ENCODE measurements at places on chromosomes 7 and 10. TPM values are rescaled to one million over a fixed set of nuclear protein-coding genes. Genes with fewer than 3 reads are reported as not detected.

GRCh38 chr10:5888351-5888750 lies 1.3 kb downstream of the ANKRD16 start:
- H3K36me3 ChIP-seq, result peaks cover 18% of the 10 kb centered on the region
- H3K27me3 ChIP-seq, result no peaks in the 10 kb centered on the region
- no peak for DNase-seq
- no peak overlapping the region for H3K27ac ChIP-seq
- peaks cover 5% of the 10 kb centered on the region for H3K4me1 ChIP-seq

- H3K36me3 ChIP-seq, result no peaks in the 10 kb centered on the region
- no peak overlapping the region for H3K27ac ChIP-seq
These were observed 172.7 kb downstream of the PTEN start for GRCh38 chr10:88036126-88036525.

DNA sequence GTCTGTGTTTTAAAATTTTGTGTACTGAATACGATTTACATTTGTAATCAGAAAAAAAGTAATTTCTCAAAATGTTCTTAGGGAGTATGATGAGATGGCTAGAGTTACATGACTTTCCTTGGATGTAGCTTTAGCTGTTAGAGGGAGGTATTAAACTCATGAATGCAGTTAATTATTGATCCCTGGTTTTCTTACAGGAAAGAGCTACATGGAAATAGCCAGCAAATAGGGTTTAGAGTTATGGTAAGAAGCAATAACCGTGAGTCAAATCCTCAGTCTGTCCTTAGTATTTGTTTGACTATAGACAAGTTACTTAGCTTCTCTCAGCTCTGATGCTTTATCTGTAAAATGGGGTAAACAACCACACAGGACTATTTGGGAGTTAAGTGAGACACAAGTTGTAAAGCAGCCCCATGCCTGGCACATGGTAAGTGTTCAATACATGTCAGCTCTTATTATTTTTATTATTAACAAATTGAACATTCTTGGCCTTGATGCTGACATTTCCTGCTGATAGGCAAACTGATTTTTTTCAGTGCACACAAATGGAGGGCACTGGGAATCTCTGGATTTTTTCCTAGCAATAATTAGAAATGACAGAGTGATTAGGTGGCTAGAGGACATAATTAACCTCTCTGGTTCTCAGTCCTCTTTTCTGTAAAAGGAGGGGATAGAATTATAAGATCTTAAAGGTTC lies 204.5 kb upstream of the PHYHIPL start:
- H3K27me3 ChIP-seq, result no peaks in the 10 kb centered on the region
- peaks cover 10% of the 10 kb centered on the region for H3K4me1 ChIP-seq
- no peak for DNase-seq
- no peaks in the 10 kb centered on the region for H3K36me3 ChIP-seq
- H3K27ac ChIP-seq, result no peak overlapping the region
- no peak overlapping the region for H3K4me3 ChIP-seq

DNA sequence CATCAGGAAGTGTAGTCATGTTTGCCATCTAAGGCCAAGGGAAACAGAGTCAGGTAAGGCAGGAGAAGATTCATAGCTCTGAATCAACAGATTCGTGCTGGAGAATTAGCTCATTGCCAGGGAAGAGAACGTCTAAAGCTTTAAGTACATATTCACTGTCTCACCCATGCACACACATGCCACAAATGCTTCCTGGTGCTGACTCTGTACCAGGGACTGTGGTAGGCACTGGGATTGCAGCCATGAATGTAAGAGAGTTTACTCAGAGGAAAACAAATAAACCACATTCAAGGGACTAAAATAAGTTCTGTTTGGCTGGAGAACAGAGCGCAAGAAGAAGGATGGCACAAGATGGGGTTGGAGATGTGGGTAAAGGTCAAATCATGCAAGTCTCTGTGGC lies 89.8 kb upstream of the HPS1 start:
- H3K27me3 ChIP-seq, result no peaks in the 10 kb centered on the region
- no peak for DNase-seq
- H3K4me3 ChIP-seq, result no peak overlapping the region
- no peaks in the 10 kb centered on the region for H3K36me3 ChIP-seq

- no peak overlapping the region for H3K4me3 ChIP-seq
- H3K36me3 ChIP-seq, result no peaks in the 10 kb centered on the region
- no peaks in the 10 kb centered on the region for H3K4me1 ChIP-seq
These were observed 540.3 kb upstream of the IGFBP3 start for GRCh38 chr7:46461334-46461777.

GRCh38 chr10:24740714-24741113 lies 17.0 kb upstream of the ARHGAP21 start:
- no peak overlapping the region for H3K27ac ChIP-seq
- no peak overlapping the region for H3K4me3 ChIP-seq

The ECHS1 gene
- polyA plus RNA-seq, result 41.7 TPM

- no peaks in the 10 kb centered on the region for H3K4me1 ChIP-seq
- no peaks in the 10 kb centered on the region for H3K36me3 ChIP-seq
- H3K27me3 ChIP-seq, result no peaks in the 10 kb centered on the region
- no peak overlapping the region for H3K27ac ChIP-seq
- no peak overlapping the region for H3K4me3 ChIP-seq
- DNase-seq, result no peak
These were observed 65.7 kb downstream of the BICC1 start for GRCh38 chr10:58578366-58578765.

DNA sequence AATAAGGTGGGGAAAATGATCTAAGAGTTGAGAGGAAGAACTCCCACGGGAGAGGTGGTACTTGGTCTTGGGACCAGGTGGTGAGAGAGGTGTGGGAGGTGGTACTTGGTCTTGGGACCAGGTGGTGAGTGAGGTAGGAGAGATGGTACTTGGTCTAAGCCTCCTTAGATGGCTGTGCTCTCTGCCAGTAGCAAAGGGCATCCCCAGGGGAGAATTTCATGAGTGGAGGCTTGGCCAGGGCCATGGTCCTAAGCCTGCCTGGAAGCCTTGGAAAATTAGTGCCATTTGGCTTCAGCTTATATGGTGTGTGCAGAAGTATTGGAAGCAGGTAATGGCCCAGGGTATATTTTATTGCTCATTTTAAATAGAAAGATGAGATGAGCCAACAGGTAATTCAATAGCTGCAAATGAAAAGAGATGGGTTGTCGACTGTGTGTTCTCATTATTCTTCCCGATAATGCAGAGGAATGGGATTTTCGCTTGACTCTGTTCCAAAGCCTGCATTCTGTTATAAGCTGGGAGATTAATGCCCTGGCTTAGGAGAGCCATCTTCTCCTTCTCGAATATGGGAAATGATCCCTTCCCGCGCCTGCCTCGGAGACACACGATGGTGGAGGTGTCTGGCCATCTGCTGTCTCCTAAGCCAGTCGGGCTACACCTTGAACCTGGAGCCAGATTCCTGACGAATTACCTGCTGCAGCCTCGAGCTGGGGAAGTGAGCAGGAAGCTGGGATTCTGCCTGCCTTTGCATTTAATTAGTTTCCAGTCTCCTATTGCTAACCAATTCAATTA lies 287.8 kb downstream of the GALNT17 start:
- no peak overlapping the region for H3K4me3 ChIP-seq
- peaks cover 21% of the 10 kb centered on the region for H3K36me3 ChIP-seq
- no peak for DNase-seq
- H3K4me1 ChIP-seq, result no peaks in the 10 kb centered on the region

DNA sequence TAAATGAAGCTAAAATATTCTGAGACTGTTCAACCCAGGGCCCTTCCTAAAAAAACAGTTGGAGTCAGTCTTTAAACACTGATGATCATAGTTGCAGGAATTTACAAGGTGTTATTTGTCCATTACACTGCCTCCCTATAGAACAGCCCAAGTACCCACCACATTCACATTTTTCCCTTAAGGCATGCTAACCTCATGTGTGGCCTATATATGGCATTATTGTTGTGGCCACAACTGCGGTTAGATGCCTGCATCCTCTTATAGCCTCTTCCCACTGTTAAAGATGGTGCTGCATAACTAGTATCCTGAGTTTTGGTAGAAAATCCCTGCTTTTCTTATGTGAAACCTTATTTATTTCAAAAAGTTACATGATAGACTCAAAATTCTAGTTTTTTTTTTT lies 287.9 kb upstream of the SEMA3A start:
- no peaks in the 10 kb centered on the region for H3K27me3 ChIP-seq
- DNase-seq, result no peak
- H3K4me3 ChIP-seq, result no peak overlapping the region
- H3K27ac ChIP-seq, result no peak overlapping the region
- H3K36me3 ChIP-seq, result no peaks in the 10 kb centered on the region

GRCh38 chr10:22320591-22321155 lies at the start of gene BMI1:
Gene BMI1, plus strand, starts transcription at chr10:22321099. Its CDS starts 5,351 bp downstream, at chr10:22326450.
- H3K27me3 ChIP-seq, result peaks cover 71% of the 10 kb centered on the region
- no peaks in the 10 kb centered on the region for H3K36me3 ChIP-seq
- H3K4me1 ChIP-seq, result peaks cover 6% of the 10 kb centered on the region
- H3K4me3 ChIP-seq, result peak within 1 kb of the TSS; percentile 44

- H3K4me1 ChIP-seq, result no peaks in the 10 kb centered on the region
- no peak for DNase-seq
- H3K27ac ChIP-seq, result no peak overlapping the region
- H3K4me3 ChIP-seq, result no peak overlapping the region
These were observed 52.4 kb downstream of the ABCB1 start for GRCh38 chr7:87548123-87548919.

The TMEM184A gene
- 2.1 TPM for polyA plus RNA-seq

DNA sequence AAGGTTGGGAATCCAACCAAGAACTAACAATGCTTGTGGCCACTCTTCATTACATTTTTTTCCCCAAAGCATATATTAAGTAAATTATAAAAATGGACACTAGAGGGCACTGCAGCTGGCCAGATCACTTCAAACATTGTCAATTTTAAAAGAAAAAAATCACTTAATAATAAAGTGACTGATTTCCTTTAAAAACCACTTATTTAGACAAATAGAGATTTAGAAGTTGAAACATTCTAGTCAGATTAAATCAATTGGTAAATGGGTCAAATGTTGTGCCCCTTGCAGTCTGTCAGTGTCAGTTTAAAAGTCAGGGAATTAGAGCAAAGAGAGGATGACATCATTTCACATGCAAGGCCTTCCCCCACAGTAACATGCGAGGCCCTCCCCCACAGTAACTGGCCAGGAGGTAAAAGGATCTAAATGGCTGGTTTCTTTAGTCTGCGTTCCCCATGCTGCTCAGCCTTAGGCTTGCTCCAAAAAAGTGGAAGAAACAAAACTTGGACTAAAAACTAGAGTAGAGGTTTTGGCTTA lies 177.9 kb downstream of the SKAP2 start:
- H3K4me1 ChIP-seq, result no peaks in the 10 kb centered on the region
- no peak overlapping the region for H3K27ac ChIP-seq
- no peaks in the 10 kb centered on the region for H3K36me3 ChIP-seq
- H3K4me3 ChIP-seq, result no peak overlapping the region
- no peaks in the 10 kb centered on the region for H3K27me3 ChIP-seq

The AKR1B15 gene
- not detected for polyA plus RNA-seq

DNA sequence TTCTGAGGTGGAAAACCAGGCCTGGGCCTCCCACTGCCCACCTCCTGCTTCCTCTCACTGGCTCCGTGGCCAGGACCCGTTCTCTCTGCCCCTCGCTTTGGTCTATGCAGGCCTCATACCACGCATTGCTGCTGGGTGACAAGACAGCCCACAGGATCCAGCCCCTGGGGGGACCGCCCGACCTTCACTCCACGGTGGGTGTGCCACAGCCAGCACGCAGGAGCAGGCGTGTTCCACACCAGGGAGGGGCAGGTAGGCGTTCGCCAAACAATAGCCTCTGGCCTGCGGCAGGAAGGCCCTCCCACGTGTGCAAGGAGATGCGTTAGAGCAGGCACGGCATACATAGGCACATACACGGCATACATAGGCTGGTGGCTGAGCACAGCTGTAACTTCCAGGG lies 233.4 kb downstream of the WDR37 start:
- no peaks in the 10 kb centered on the region for H3K36me3 ChIP-seq
- no peak overlapping the region for H3K27ac ChIP-seq
- peak; percentile 41 for DNase-seq
- no peaks in the 10 kb centered on the region for H3K27me3 ChIP-seq
- no peaks in the 10 kb centered on the region for H3K4me1 ChIP-seq

DNA sequence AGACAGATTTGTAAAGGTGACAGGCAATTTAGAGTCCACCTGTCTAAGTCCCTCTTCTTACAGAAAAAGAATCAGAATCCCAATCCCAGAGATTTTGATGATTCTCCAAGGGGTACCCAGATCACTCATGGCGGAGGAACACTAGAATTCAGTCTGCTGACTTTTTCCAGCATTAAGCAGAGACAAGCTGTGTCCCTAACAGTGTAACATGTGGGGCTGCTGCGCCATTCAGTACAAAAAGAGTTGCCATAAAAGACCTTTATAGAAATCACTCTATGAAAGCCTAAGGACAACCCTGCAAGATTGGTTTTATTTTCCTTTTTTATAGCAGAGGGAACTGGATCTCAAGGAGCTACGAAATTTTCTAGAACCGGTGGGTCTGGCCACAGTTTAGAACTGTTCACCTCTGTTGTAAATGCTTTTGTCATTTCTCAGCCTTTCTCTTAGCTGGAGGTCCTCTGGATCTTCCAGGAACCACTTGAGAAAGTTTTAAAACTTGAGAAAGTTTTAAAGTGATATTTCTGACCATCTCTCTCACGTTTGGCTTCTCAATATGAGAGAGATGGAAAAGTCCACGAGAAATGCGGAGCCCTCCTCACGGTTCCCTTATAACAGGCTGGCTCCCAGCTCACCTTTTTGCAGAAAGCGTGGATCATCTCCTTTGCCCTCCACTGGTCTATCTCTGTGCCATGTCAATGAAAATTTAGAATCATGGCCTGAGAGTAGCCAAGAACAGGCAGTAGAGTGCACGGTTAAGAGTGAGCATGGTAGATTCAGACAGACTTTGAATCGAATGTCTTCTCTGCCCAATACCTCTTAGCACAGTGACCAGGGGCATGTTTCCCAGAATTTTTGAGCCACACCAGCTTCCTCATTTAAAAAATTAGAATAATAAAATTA lies 826 bp downstream of the GIMAP7 start:
- DNase-seq, result no peak
- H3K27me3 ChIP-seq, result no peaks in the 10 kb centered on the region
- no peaks in the 10 kb centered on the region for H3K4me1 ChIP-seq
- no peaks in the 10 kb centered on the region for H3K36me3 ChIP-seq
- no peak overlapping the region for H3K27ac ChIP-seq
- no peak overlapping the region for H3K4me3 ChIP-seq

The UNC5B gene
- 27.9 TPM for polyA plus RNA-seq

DNA sequence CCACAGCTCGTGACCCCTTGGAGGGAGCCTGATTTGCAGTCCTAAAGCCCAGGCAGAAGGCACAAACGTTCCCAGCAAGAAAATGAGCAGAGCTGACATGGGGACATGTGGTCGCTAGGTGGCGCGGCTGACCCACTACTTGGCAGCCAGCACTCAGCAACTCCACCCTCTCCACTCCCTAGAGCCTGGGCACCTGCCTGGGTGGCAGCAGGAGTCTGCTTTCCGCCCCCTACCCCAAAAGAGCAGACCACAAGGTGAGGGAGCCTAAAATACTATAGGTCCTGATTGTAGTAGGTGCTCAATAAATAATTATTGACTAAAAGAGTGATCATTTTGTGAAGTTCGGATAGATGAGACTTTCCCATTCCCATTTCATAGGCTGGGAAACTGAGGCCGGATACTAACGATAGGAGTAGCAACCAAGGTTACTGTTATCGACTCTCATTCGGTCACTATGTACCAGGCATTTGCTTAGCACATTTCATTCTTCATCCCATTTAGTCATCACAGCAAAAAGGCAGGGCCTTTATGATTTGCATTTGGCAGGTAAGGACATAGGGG lies 57.4 kb downstream of the NEUROG3 start:
- H3K4me3 ChIP-seq, result no peak overlapping the region
- no peaks in the 10 kb centered on the region for H3K4me1 ChIP-seq
- peak; percentile 90 for DNase-seq
- H3K27ac ChIP-seq, result no peak overlapping the region
- H3K36me3 ChIP-seq, result no peaks in the 10 kb centered on the region

GRCh38 chr10:28077889-28078288 lies 79.0 kb upstream of the ODAD2 start:
- no peak overlapping the region for H3K27ac ChIP-seq
- H3K27me3 ChIP-seq, result no peaks in the 10 kb centered on the region
- H3K4me1 ChIP-seq, result no peaks in the 10 kb centered on the region
- no peak for DNase-seq
- H3K4me3 ChIP-seq, result no peak overlapping the region

The GPR26 gene
- polyA plus RNA-seq, result 0.11 TPM

All from H1 (cell line).